ENCODE measurements at places on chromosomes 7 and 10.

DNA sequence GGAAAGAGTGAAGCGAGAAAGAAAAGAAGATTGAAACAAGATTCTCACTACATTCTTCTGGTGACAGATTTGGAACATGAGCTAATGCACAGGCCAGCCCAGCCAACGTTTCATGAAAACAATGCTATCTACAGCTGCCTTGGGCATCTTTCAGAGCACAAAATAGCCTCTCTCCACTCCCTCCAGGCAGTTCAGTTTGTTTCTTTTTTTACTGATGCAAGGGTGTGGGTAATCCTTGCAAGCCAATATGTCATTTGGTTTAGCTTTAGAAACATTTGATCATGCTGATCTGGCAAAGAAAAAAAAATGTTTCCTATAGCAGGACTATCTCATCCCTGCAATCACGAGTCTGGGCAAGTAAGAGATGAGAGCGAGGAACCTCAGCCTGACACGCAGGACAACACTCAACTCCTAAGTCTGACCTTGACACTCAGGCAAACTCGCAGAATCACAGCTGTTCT lies 35.9 kb downstream of the SVIL start:
- no peak for DNase-seq

DNA sequence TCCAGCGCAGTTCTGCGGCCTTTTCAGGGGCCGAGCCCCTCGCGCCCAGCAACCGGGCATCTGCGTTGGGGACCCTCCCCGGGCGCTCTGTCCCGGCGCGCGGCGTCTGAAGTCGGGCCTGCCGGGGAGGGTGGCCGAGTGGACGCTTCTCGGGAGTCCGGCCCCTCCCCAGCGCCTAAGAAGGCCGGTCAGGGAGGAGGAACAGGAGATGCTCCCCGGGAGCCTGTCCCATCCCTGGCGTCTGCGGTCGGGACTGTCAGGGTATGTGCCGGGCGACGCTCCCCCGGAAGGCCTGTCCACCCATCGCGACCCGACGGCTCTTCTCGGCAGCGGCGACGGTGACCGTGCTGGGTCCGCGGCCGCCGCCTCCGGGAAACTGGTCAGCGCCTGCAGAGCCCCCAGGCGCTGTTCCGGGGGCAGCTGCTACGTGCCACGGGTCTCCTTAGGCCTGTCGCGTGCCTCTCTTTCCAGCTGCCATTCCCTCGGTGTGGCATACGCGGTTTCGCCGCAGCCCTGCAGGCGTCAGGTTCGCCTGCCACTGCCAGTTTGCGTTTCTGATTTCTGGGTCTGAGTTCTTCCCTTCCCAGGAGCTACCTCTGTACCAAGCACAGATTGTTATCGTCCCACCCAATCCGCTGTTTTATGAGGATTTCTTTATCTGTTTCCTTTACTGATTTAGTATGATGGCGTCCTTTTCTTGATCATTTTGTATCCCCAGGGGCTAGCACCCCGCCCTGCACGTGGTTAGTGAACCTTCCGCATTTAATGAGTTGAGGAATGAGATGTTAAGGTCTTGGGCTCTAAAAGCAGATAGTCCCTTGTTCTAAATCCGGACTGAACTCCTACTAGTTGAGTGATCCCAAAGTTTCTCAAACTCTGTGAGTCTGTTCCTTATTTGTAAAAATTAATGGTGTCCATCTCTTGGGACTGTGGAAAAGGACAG lies 782 bp downstream of the IFIT5 start:
- peak; percentile 56 for DNase-seq

GRCh38 chr10:12656518-12657142 lies 307.3 kb downstream of the CAMK1D start:
- no peak for DNase-seq

DNA sequence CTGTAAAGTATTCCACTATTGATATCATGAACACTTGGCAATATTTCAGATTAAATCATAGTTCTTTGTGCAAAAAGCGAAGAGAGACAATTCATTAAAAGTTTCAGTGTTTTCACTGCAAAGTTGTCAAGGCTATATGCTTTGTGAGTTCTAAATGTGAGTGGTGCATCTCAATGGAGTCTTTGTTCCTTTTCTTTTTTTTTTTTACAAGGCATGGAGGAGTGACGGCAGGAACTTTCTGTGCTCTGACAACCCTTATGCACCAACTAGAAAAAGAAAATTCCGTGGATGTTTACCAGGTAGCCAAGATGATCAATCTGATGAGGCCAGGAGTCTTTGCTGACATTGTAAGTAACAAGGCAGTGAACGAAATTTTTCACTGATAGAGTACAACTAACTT lies 84.5 kb downstream of the AASS start:
- no peak for DNase-seq

DNA sequence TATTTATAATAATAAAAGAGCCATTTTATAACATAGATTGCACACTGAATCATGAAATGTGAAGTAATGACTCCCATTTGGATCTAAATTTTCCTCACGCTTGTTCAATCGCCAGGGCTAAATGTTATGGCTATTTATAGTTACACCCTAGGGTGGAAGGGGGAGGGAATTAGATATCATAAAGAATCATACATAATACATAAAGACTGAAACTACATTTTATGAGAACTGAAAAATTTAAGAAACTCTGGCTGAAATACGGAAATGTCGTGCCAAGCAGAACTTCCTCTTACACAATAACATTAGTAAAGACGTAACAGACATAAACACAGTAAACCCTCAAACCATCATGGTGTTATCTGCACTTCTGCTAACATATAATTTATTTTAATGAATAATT lies 327.5 kb upstream of the PHF14 start:
- no peak for DNase-seq

GRCh38 chr7:103989785-103990767 lies 618 bp upstream of the RELN start:
- peak; percentile 58 for DNase-seq

DNA sequence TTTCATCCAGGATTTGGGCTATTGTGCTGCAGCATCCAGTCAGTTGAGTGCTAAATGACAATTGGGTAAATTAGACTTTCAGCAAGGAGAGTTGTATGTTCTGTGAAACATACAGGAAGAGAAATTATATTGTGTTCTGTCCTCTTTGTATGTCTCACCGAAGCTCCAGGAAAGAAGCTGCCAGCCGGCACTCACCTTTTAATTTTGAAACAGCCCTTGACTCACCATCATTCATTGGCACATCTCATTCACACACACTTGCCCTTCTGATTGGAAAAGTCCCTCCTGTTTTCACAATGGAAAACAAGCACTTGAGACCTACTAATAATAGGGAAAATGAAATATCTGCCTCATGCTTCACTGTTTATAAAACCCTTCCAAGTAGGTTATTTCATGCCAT lies 495.6 kb downstream of the RPS24 start:
- DNase-seq: no peak

- DNase-seq: no peak
These were observed 336.3 kb upstream of the MAGI2 start for GRCh38 chr7:79789584-79790345.

DNA sequence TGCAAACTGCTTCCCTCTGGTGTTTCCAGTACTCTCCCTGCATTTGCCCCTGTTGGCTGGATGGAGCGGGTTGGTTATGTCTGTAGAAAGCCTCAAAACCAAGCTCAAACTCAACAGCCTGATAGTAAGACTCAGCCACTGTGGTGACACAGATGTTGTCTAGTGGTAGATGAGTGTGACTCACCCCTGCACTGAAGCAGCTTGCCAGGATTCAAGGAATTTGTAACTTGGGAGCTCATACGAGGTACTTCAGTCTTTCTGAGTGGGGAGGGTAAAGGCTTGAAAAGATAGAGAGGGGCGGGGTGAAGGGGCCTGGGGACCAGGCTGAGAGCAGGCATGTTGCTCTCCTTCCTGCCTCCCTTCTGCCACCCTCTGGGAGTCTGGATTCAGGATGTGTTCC lies 22.9 kb upstream of the AQP1 start:
- no peak for DNase-seq

- DNase-seq: no peak
These were observed 851.3 kb upstream of the POM121L12 start for GRCh38 chr7:52184006-52184703.

- no peak for DNase-seq
These were observed 203.0 kb upstream of the GPR26 start for GRCh38 chr10:123463181-123463580.

DNA sequence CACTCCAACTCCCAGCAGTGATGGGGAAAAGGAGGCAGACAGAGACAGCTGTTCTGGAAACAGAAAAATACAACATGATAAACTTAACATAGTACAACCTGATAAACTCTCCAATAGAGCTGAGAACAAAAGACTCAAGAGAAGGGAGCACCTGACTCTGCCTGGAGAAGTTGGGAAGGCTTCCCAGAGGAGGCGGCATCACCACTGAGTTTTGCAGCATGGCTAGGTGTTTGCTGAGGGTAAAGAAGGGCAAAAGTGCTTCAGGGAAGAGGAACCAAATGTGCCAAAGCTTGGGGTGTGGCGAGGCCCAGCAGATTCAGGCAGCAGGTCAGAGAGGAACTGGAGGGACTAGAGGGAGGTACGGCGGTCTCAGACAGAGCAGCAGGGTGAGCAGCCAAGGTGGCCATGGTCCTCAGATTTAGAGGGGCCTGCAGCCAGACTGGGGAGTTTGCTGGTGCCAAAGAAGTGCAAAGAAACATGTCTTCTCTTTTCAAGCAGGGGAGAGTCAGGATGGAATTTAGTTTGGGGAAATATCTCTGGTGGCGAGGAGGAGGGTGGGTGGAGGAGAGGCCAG lies 119.9 kb upstream of the BTBD16 start:
- no peak for DNase-seq

DNA sequence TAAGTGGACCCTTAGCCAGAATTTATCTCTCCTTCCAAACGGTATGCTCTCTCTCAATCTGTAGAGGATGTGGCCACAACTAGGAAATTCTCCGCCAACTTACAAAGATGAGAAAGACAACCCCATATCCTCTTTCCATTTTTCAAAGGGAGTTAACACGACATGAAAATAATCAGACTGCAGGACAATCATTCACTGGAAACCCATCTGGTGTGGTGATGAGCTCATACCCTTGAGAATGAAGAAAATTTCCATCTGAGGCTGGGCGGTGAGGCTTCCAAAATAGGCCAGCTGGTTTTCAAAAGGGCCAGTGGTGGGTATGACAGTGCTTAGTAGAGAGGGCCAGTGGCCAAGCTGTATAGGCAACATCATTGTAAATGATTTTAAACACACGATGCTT lies 369.6 kb downstream of the FRMD4A start:
- no peak for DNase-seq

- no peak for DNase-seq
These were observed 116.7 kb downstream of the PRKCQ start for GRCh38 chr10:6463366-6463765.

- DNase-seq: no peak
These were observed 154.4 kb downstream of the AMPH start for GRCh38 chr7:38476764-38477163.

GRCh38 chr7:111485701-111486380 lies 76.5 kb downstream of the IMMP2L start:
- DNase-seq: no peak

- no peak for DNase-seq
These were observed 66.6 kb downstream of the GPR37 start for GRCh38 chr7:124698964-124699363.

DNA sequence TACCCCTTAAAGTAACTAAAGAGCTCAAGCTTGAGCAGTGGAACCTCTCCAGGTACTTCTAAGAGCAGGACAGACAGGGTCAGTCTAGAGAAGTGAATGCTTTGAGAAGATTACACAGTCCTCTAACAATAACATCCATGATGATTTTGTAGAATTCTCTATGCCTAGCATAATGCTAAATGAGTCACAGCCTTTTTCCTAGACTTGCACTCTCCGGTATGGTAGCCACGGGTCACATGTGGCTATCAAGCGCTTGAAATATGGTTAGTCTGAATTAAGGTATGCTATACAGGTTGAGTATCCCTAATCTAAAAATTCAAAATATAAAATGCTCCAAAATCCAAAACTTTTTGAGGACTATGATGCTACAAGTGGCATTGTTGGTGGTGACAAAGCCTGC lies 166.6 kb upstream of the MKLN1 start:
- no peak for DNase-seq

- DNase-seq: no peak
These were observed 72.8 kb downstream of the PRKCQ start for GRCh38 chr10:6507311-6507710.

DNA sequence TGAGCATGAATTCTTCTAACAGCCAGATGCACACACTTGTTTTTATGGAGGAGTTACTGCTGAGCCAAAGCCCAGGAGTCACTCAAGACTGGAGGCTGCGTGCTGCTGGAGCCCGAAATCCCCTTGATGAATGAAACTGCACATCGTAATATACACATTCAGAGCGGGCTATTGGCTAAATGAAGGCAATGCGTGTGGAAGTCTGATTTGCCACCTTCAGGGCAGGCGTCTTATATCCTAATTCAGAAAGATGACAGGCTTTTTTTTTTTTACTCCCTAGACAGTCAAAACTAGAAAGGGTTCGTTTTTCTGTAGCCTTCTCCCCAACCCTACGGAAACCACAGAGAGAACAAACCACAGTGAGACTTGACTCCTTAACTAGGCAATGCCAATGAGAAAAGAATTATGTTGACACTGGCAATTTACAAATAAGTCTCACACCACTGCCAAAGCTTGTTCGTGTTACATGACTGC lies 227.2 kb upstream of the KLF14 start:
- no peak for DNase-seq

DNA sequence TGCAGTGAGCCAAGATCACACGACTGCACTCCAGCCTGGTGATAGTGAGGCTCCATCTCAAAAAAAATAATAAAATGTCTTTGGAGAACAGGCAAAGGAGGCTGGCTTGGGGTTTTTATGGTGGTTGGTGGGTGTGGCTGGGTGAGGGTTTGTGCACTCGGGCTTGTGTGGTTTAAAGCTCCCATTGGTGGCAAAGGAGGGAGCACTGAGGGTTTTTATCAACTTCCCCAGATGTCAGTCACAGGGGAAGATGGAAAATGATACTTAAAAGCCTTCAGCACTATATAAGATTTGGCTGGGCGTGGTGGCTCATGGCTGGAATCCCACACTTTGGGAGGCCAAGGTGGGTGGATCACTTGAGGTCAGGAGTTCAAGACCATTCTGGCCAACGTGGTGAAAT lies 16.3 kb upstream of the RNF216 start:
- no peak for DNase-seq

- DNase-seq: no peak
These were observed 119.3 kb downstream of the C10orf90 start for GRCh38 chr10:126551202-126551601.

GRCh38 chr7:116461500-116461899 lies 38.0 kb upstream of the CAV2 start:
- no peak for DNase-seq

- no peak for DNase-seq
These were observed 20.3 kb downstream of the CHAT start for GRCh38 chr10:49634069-49634660.

DNA sequence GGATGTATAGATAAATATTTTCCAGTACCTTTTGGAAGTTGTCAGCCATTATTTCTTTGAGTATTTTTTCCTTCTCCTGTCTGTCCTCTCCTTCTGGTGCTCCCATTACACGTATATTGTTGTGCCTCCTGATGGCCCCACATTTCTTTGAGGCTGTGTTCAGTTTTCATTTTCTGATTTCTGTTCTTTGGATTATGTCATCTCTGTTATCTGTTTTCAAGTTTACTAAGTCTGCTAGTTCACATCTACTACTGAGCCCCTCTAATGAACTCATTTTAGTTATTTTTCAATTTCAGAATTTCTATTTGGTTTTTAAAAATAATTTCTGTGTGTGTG lies 16.3 kb downstream of the RBM33 start:
- no peak for DNase-seq

GRCh38 chr7:25779002-25779546 lies 372.9 kb upstream of the NFE2L3 start:
- no peak for DNase-seq

GRCh38 chr10:49740346-49741107 lies 21.6 kb downstream of the OGDHL start:
- peak; percentile 23 for DNase-seq

- DNase-seq: no peak
These were observed 318.0 kb upstream of the POT1 start for GRCh38 chr7:125247514-125248098.

Measured in H9 (cell line).